Activated CD8-positive, alpha-beta memory T cell treated with anti-CD3 and anti-CD28 coated beads, Interleukin-2, amount 50 U/mL, for 4 hours (primary cell): ENCODE measurements at places on chromosomes 5 and 9.

- DNase-seq = no peak
Observed at GRCh38 chr9:974996-975739, 1.3 kb upstream of the DMRT3 start.

DNA sequence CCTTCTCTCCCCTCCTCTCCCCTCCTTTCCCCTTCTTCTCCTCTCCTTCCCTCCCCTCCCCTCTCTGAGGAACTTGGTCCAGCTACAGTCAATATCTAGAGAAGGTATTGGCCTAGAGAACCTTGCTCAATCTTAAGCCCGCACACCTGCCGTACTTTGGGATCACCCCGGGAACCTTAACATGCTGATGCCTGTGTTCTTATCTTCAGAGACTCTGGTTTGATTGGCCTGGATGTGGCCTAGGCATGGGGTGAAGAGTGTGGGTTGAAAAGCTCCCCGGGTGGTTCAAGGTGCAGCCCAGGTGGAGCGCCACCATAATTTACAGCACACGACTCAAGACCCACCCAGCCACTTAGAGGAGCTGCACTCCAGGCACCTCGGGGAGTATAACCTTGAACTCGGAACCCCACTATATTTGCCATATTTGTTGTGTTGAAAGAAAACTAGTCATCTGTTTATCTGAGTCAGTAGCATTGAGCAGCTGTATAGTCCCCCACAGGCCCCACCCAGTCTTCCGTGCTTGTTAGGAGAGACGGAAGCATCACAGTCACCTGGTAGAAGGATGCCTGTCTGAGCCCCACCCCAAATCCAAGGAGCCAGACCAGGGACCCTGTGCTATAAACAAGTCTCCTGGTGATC lies 14.4 kb upstream of the PHF19 start:
- peak; percentile 65 for DNase-seq

- no peak for DNase-seq
Observed at GRCh38 chr9:133875131-133875530, 117.0 kb downstream of the VAV2 start.

DNA sequence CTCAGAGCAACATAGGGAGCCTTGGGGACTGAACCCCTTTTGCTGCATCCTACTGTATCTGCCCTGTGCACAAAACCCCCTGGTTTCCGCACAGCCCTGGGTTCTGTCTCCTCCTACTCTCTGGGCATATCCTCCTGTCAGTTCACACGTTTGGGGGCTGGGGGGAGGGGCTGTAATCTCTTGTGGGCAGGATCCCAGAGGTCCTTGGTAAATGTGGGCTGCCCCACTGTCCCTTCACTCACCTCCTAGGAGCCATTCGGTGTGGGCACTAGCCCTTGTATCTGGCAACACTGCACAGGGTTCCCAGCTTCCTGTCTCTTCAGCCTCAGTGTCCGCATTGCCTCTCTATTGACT lies 271.8 kb upstream of the DMAC1 start:
- DNase-seq = no peak

DNA sequence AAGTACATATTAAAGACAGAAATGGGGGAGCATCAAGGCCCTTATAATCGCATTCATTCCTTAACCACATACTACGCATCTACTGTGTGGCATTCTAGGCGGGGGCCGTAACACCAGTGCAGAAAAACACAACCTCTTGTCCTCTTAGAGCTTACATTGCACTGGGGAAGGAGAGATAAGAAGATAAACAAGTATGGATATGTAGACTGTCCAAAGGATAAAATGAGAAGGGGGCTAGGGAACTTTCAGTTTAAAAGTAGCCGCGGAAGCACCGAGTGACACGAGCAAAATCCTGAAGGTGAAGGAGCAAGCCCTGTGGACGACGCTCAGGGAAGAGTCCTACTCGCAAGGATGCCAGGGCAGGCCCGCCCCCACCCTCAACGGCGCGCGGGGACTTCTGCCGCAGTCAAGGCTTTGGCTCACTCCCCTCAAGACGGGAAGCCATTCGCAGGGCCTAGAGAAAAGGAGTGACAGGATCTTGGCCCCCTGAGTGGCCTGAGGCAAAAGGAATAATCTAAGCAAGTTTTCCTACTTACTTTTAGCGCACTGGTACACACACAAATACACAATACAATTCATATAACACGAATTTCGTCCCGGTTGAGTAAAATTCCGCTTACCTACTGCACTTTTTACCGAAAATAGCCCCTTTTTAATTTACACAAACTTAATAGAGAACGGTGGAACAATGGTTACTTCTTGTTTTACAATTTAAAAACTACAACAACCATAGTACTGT lies 1.3 kb upstream of the NIPBL start:
- DNase-seq = peak; percentile 47

DNA sequence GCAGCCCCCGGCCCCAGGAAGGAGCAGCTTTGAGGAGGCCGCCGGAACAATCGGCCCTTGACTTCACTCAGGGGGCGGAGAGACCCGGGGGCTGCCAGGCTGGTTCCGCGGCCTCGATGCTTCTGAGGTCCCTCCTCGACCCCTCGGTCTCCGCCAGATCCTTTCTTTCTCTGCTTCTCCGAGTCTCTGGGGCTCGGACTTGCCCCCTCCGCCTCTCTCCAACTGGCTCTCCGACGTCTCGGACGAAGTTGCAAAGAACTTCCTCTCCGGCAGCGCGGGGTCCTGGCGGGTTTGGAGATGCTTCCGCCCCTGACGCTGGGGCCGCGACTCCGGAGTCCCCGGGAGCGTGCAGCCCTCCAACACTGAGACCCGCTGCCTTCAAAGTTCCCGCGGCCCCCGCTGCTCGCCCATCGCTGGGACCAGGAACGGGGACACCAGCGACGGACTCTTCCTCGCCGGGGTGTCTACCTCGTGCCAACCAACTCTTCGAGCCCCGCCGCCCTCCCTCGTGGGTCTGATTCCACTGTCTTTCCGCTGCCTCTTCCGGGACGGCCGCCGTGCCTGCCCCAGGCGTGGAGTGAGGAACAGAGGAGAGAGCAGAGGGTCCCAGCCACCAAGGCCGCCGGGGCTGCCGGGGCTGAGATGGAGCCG lies 7.0 kb downstream of the PAX5 start:
- no peak for DNase-seq

GRCh38 chr5:103724271-103724670 lies 161.7 kb upstream of the NUDT12 start:
- DNase-seq = no peak

DNA sequence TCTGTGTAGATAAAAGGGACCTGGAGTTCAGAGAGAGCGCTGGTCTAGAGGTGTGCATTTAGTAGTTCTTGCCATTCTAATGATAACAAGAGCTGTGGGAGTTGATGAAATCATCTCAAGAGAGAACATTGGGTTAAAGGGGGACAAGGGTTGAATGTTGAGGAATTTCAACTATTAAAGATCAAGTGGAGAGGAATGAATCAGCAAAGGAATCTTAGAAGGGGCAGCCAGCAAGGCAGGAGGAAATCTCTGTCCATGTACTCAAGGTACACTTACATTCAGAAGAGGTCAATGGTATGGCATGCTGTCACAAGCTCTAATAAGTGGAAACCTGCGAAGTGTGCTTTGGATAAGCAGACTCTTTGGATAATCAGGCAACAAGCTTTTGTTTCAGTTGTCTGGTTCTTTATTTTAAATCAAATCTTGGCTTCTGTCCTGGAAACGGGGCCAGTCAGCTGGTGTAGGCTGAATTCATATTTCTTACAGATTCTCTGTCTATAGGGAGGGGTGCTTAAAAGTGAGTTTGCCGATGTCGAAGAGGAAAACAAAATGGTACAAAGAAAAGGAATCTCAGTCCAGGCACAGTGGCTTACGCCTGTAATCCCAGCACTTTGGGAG lies 320.5 kb upstream of the CD180 start:
- DNase-seq = no peak

DNA sequence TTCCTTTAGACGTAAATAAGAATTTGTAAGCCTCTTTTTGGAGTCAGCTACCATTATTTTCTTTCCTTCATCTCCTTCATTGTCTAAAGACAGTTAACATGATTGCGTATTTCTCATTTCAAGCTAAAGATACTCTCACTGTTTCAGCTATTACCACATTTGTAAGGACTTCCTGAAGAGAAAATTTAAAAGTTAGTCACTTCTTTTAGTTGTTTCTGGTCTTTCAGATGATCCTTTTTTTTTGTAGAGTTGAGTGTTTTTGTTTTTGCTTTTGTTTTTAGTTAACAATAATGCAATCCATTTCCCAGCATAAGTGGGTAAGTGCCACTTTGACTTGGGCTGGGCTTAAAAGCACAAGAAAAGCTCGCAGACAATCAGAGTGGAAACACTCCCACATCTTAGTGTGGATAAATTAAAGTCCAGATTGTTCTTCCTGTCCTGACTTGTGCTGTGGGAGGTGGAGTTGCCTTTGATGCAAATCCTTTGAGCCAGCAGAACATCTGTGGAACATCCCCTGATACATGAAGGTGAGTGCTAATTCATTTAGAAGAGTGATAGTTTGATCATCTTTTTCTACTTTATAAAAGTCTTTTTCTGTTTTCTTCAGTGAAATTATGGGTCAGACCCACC lies 2.0 kb downstream of the IL31RA start:
- no peak for DNase-seq
